NCI-H345 (cell line): ENCODE measurements at places on chromosomes 7 and 10.

DNA sequence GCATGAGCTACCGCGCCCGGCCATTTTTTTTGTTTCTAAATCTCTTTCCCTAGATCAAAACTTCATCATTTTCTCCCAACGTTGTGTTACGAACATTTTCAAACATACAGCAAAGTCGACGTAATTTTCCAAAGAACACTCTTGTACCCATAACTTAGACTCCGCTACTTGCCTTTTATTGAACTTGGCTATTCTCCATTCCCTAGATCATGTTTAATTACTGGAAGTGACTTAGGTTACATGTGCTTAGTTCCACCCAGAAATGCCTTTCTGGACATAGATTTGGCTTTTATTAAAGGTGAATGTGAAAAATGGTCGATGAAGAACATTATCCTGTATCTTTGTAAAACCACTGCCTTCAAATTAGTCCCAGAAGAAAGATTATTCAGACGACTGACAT, 25.4 kb downstream of the DYNC2I1 start:
- DNase-seq: no peak

DNA sequence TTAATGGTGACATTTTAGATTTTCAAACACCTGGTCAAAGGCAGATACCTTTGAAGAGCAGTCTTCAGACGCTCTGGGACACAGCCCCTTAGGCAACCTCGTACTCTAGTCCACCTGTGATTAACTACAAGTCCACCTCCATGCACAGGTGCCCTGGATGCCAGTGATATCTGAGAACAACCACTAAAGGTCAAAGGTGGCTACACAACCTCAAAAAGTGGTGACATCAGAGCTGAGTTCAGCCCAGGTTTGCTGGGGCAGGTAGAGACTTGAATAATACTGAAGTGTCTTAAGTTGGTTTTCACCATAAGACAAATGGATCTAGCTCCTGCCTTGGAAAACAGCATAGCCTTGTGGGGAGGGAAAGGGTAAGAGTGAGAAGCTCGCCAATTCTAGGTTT, 143.4 kb upstream of the ADO start:
- no peak for DNase-seq

DNA sequence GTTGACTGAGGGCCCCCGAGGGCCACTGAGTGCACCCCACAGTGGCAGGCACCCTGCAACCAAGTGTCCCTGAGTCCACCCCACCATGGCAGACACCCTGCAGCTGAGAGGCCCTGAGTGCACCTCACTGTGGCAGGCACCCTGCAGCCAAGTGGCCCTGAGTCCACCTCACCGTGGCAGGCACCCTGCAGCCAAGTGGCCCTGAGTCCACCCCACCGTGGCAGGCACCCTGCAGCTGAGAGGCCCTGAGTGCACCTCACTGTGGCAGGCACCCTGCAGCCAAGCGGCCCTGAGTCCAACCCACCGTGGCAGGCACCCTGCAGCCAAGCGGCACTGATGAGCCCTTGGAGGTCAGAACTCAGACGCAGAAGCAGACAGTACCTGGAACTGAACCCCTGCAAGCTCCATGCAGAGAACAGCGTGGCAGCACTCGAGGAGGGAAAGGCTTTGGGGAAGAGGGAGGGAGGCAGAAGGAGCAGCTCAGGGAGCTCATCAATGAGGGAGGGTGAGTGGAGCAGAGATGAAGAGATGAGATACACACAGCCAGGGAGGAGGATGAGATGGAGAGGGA, 156.5 kb downstream of the WDR37 start:
- no peak for DNase-seq

DNA sequence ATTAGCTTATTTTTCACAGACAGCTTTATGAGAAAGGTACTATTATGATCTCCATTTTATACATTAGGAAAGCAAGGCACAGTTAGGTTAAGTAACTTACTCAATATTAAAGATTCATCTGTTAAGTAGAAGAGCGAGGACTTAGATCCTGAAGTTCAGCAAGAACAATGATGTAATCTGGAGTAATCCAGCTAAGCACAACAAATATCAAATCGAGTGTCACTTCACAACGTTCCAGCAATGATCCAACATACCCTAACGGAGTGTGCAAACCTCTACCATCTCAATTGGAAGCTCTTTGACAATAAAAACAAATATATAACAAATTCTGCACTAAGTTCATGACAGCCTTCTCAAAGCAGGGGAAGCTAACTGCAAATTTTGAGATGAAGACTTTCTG, 121.3 kb downstream of the CALCR start:
- DNase-seq: no peak

DNA sequence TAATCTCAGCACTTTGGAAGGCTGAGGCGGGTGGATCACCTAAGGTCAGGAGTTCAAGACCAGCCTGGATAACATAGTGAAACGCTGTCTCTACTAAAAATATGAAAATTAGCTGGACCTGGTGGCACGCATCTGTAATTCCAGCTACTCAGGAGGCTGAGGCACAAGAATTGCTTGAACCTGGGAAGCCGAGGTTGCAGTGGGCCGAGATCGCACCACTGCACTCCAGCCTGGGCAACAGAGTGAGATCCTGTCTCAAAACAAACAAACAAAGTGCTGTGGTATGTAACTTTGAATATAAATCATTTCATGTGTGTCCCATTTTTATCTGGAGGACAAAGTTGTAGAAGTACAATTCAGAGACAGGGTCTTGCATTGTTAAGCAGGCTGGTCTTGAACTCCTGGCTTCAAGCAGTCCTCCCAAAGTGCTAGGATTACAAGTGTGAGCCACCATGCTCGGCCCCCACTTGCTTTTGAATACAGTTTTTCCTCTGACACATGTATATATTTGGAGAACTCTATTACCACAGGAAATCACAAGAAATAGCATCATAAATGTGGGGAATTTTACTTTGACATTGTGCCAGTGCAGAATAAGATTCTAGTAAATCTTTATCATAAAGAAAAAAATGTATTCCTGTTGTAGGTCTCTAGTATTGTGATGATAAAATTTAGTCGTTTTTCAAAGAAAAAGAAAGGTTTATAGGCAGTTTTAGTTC, 32.6 kb downstream of the PTPN12 start:
- DNase-seq: no peak

- DNase-seq: peak; percentile 14
Measured at GRCh38 chr7:8389593-8390261, 43.7 kb upstream of the NXPH1 start.

DNA sequence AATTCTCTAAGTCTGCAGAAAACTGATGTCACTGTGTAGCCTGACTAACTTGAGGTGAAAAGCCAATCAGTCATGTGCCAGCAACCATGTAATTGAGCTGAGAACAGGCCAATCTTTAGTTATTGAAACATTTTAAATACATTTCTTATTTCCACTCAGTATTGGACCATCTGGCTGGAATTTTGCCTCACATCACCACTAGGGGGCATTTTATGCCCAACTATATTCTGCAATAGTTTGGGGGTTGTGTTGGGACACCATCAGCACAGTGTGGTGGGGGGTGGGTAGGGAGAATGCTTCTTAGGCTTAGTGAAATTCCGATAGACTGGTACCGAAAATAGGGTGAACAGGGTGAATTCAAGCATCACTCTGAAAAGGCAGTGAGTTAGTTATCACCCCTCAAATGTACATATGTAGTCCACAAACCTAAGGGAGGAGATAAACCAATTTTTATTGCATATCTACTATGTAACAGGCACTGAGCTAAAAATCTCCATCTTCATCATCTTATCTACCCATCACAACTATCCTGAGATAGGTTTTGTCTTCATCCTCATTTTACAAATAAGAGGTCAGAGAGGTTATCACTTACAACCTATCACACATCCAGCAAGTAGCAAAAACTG, 17.8 kb downstream of the NPSR1 start:
- no peak for DNase-seq

GRCh38 chr7:47940088-47941013, 7.9 kb downstream of the PKD1L1 start:
- DNase-seq: no peak

DNA sequence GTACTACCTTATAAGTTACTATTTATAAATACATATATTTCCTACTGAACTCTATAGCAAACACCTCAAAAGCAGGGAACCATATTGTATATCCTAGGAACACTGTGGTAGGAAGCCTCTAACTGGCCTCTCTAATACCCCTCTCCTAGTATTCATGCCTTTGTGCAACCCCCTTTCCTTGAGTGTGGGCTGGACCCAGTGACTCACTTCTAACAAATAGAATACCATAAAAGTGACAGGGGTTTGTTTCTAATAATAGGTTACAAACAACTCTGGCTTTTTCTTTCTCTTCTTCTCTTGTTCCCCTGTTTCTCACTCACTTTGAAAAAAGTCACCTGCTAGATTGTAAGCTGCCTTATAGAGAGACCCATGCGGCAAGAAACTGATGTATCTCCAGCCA, 51.6 kb upstream of the MACC1 start:
- no peak for DNase-seq

DNA sequence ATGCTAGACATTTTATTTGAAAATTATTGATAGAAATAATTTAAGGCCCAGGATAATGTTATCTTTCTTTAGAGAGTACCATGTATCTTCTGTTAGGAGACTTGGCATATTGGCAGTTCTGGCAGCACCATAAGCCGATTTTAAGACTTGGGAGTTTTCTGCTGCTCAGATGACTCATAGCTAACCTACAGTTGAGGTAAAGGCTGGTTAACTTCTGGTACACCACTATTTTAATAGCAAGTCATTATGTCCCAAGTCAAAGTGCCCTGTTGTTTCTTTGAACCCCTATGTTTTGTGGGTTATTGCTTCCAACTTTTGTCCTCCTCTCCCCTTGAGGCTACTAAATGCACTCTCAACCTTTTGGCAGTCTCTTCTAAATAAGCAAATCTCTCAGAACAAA, 25.2 kb downstream of the ATRNL1 start:
- no peak for DNase-seq

GRCh38 chr7:115724400-115725056, 306.0 kb downstream of the TFEC start:
- peak; percentile 96 for DNase-seq

DNA sequence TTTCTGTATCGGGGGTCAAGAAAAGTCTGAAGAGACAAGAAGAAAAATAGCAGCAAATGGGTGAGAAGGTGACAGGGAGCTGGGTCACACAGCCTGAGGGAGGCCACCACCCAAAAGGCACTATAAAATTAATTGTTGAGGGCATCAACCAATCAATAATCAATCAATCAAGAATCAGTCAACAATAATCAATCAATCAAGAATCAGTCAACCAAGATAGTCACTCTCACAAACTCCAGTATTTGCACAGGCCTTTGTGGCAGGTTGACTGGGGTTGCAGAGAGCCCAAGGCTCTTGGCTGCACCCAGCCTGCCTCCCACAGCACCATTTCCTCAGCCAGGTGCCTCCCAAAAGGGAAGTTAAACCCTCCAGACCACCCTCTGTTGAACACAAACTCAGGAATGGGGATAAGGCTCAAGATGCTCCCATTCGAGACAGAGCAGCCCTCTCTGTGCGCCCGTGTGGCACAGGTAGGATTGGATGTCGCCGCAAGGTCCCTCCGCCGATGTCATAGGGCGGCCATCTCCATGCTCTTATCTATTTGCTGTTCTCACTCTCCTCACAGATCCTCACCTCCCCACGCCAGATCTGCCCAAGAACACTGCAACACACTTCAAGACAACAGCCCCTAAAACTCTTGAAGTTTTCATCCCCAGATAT, 64.0 kb downstream of the TNS3 start:
- no peak for DNase-seq

DNA sequence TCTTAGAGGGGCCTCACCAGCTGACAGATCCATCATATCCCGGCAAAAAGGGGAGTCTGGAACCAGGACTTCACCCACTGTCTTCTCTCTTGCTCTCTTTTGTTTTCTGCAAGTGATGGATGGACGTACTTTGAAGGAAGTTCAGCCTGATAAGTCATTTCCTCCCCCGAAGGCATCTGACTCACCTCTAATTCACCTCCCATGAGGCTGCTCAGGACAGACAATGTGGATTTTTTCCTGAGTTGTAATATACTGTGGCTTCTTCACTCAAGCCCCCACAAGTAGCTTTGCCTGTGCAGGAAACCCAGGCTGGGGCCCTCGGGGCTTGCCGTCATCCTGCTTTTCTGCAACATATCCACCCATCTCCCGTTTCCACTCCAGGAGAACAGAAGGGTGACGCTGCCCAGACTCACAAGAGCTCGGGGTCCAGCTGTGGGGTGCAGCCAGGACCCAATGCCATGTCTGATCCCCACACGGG, 70.4 kb downstream of the ASB13 start:
- DNase-seq: no peak

- DNase-seq: no peak
Measured at GRCh38 chr10:86580521-86580891, 58.9 kb upstream of the WAPL start.

- DNase-seq: no peak
Measured at GRCh38 chr7:142457146-142457703, 199.4 kb upstream of the PRSS58 start.

GRCh38 chr10:131166486-131166885, 145.0 kb downstream of the TCERG1L start:
- peak; percentile 5 for DNase-seq

DNA sequence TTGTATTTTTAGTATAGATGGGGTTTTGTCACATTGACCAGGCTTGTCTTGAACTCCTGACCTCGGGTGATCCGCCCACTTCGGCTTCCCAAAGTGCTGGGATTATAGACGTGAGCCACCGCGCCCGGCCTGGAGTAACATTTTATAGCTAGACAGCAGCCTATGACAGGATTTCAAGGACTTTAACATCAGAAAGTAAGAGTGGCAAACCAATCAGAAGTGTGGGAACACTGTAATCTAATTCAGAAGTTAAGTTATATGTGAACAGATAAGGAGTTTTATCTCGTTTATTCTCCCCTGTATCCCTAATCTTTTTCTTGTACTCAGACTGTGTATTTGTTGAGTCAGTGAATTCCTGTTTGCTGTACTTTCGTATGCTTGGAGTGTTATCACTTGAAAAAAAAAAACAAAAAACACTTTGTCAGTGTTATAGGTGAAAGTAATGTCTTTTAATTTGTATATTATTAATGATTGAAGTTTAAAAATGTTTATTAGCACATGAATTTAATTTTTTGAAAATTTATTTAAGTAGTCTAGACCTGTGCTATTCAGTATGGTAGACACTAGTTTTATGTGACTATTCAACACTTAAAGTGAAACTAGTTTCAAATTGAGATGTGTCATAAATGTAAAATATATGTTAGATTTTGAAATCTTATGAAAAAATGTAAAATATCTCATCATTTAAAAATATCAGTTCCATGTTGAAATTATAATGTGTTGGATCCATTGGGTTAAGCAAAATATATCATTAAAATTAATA, 38.6 kb downstream of the RSBN1L start:
- no peak for DNase-seq

DNA sequence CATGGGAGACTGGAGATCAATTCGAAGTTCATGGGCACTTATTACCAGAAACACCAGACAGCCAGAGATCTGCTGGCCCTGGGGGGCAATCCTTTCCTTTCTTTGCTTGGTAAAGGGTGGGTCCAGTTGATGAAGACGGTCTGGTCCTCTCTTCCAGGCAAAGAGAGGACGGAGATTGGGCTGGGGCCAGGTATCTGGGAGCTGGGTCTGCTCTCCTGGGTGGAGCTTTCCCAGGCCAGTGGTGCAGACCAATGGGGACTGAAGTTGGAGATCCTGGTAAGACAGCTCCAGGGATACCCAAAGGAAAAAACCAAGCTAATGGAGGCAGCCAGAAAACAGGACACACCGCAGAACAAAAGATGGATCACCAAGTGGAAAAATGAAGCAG, 18.3 kb downstream of the NOD1 start:
- DNase-seq: no peak
